ENCODE measurements at places on chromosomes 16 and 17.

- DNase-seq = no peak
Measured at GRCh38 chr17:81069135-81069645, 34.2 kb downstream of the BAIAP2 start.

DNA sequence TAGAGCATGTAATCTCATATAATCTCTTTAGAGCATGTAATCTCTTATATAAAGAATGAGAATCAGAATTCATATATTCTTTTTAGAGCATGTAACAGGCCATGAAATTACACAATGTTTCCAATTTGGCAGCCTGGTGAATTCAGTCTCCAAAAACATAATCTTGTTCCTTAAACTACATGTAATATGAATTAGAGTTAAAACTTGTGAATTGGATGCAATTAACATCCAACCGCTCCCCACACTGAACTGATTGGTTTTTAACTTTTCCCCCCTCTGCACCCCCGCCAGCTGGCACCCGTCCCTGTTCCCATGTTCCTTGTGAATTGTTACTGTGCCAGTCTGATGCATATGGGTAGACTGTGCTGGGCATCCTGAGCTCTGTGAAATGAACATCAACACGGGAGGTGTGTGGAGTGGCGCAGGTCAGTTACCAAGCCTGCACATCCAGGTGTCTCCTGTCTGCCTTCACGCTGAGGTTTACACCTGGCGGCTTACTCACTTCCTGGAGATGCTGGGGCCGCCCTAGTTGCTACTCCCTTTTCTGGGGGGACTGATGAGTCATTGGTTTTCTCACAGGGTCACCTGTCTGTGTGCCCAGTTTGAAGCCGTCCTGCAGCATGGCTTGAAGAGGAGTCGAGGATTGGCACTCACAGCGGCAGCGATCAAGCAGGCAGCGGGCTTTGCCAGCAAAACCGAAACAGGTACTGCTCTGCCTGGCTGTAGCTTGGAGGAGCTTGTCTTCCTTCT is 50.4 kb downstream of the SNX29 start:
- no peak for DNase-seq

GRCh38 chr16:51701025-51701424 is 550.0 kb upstream of the SALL1 start:
- DNase-seq = no peak

DNA sequence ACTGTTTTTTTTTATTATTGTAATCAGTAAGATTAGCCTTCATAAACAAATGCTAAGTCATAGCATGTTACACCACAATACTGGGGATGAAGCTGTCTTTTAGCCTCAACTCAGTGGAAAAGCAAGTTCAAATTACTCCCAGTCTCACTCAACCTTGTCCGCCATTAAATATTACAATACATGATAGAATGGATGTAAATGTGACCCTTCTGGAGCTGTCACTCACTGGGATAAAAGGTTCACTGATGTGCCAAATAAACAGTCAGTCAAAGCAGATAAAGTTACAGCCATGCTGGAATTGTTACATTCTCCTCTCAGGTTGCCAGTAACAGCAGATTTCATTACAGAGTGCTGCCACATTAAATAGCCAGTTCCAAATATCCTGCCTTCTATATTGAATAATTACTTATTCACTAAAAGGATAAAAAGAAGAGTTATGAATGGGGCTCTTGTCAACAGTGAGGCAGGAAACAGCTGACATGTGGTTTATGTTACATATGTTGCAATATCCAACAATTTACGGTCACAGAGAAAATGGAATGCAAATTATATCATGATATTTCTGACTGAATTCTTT is 53.4 kb downstream of the BRIP1 start:
- peak; percentile 62 for DNase-seq

GRCh38 chr16:27547134-27547533 is 2.6 kb downstream of the GTF3C1 start:
- peak; percentile 66 for DNase-seq

DNA sequence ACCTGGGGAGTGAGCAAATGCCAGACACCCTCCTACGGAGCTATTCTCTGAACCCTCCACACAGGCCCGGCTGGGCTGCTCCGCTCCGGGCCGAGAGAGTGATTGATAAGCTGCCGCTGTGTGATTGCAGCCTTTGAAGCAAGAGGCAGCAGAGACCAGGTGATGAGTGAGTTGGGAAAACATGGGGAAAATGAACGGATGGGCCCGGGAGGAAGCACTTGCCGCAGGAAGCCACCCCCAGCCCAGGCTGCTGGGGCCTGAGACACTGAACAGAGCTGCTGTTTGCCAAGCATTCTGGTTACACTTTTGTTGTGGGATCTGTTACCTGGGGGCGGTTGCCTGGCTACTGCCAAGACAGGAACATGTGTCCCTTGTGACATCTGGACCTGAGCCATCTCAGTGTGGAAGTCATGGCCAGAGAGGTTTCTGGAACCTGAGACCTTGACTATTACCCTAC is 46.4 kb upstream of the KLHDC4 start:
- DNase-seq = no peak

GRCh38 chr17:79970576-79971068 is 65.0 kb downstream of the TBC1D16 start:
- peak; percentile 22 for DNase-seq

- DNase-seq = no peak
Measured at GRCh38 chr17:32546031-32546444, 59.2 kb downstream of the CDK5R1 start.

Measured in fibroblast of the aortic adventitia (primary cell).